ENCODE measurements at places on chromosomes 13 and 19.

DNA sequence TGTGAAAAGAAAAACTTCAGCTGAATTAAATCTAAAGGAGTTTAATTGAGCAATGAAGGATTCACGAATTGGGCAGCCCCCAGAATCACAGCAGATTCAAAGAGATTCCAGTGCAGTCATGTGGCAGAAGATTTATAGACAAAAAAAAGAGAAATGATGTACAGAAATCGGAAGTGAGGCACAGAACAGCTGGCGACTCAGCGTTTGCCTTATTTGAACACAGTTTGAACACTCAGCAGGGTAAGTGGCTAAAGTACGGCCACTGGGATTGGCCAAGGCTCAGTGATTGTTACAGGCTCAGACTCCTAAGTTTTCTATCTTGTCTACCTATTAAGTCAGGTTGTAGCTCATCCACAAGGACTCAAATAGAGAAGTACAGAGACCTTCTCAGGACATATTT lies 11.6 kb upstream of the CFAP97D2 start:
- peak; percentile 50 for DNase-seq

- DNase-seq: no peak
Observed at GRCh38 chr19:16258440-16258903, 60.8 kb downstream of the AP1M1 start.

DNA sequence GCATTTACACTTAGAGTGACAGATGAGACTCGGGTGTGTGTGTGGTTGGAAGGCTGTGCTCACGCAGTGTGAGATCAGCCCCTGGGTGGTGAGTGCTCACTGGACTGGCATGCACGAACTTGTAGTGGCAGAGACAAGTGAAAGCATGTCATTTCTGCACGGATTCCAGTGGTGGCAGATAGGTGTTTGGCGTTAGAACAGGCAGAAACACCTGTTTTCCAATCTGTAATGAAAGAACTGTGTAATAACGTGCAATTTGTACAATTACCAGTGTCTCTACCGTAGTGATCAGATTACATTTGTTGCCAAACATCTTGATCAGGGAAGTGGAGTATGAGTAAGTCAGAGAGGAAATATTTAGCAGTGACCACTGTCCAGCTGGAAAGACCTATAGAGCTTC lies 8.2 kb downstream of the LAMP1 start:
- peak; percentile 57 for DNase-seq

GRCh38 chr13:110949116-110949515 lies 34.2 kb upstream of the ANKRD10 start:
- no peak for DNase-seq
